ENCODE measurements at places on chromosomes 5 and 9. TPM values are rescaled to one million over a fixed set of nuclear protein-coding genes. Genes with fewer than 3 reads are reported as not detected.

BTNL8 gene
- total RNA-seq: not detected

ECM2 gene
- total RNA-seq: 2.2 TPM

ANKDD1B gene
- total RNA-seq: not detected

OR2V1 gene
- total RNA-seq: not detected

PCDHGA2 gene
- total RNA-seq: 0.39 TPM

SPATA31C1 gene
- not detected for total RNA-seq

KYAT1 gene
- 15.1 TPM for total RNA-seq

OR1Q1 gene
- not detected for total RNA-seq

FYB1 gene
- total RNA-seq: under 0.01 TPM

PHF24 gene
- total RNA-seq: 0.40 TPM

GMCL2 gene
- total RNA-seq: not detected

DOLK gene
- total RNA-seq: 28.2 TPM

GRIA1 gene
- total RNA-seq: 0.65 TPM

FAM163B gene
- 2.2 TPM for total RNA-seq

SRP19 gene
- total RNA-seq: 77.4 TPM

FBP1 gene
- total RNA-seq: not detected

TICAM2 gene
- total RNA-seq: 4.9 TPM

PCDHA13 gene
- total RNA-seq: not detected

ZNF658 gene
- 4.8 TPM for total RNA-seq

CCNO gene
- 0.65 TPM for total RNA-seq

PDGFRB gene
- 136 TPM for total RNA-seq

ANP32B gene
- 28.7 TPM for total RNA-seq

PCDHGA8 gene
- total RNA-seq: 0.65 TPM
